Stimulated activated CD8-positive, alpha-beta memory T cell treated with anti-CD3 and anti-CD28 coated beads, Interleukin-15, amount 100 ng/mL, for 24 hours (primary cell): ENCODE measurements at places on chromosomes 3 and 15.

DNA sequence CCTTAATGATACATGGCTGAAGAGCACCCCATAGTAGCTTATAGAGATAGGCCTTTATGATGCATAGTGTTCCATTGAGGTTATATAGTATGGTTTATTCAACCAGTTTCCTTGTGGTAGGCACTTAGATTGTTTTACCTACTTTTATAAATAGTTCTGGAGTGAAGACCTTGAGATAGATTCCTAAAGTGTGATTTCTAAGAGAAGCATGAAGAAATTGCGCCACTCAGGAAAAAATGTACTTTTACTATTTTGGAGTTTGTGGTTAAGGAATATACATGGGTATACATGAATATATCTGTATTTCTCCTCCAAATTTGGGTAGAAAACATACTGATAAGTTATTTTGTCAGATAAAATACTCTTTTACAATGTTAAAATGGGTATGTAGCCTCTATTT lies 70.5 kb downstream of the CHD2 start:
- DNase-seq, result no peak

- no peak for DNase-seq
Measured at GRCh38 chr3:121979734-121980449, 42.2 kb downstream of the ILDR1 start.

GRCh38 chr3:179324270-179324754 lies 1.5 kb downstream of the ZNF639 start:
- DNase-seq, result no peak

GRCh38 chr15:92009162-92009561 lies 155.7 kb downstream of the SLCO3A1 start:
- no peak for DNase-seq

DNA sequence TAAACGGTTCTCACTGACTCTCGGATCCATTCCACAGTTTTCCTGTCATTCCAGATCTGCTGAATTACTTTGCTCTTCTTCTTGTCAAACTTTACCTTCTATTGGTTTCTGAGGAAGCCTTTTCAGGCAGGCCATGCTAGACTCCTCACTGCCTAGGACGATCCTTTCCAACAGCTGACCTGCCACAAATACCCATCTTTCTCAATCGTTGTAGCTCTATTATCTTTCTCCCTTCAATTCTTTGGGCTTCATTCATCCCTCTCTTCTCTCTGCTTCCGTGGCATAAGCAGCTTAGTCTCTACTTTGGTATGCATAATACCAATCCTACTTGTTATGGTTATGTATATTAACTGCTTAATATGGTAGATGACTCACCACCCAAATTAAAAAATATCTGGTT lies 421.8 kb downstream of the NLGN1 start:
- DNase-seq, result no peak

DNA sequence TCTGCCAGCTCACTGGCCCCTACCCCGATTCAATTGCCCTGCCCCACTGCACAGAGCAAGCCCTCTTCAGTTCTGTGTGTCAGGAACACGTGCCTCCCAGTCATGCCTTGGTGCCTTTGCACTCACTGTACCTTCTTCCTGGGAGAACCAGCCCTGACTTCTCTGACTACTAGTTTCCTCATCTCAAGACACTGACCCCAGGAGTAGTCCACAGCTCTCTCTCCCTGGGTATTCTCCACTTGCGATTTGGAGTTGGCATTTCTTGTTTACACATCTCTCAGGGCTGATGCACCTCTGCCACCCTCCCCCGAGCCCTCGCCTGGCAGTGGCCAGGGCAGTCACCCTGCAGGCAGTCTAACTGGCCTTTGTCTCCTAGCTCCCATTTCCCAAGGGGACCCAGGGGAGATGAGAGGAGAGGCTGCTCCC lies 5.7 kb downstream of the CISH start:
- no peak for DNase-seq

- DNase-seq, result no peak
Measured at GRCh38 chr15:38421069-38421690, 32.7 kb upstream of the FAM98B start.

- no peak for DNase-seq
Measured at GRCh38 chr3:95468331-95468730, 1346.1 kb upstream of the EPHA6 start.

- DNase-seq, result no peak
Measured at GRCh38 chr15:60130398-60130797, 126.3 kb downstream of the FOXB1 start.

- DNase-seq, result no peak
Measured at GRCh38 chr15:89090791-89091626, 2.8 kb downstream of the ABHD2 start.

GRCh38 chr15:52326756-52327155 lies 31.2 kb upstream of the MYO5C start:
- DNase-seq, result no peak

DNA sequence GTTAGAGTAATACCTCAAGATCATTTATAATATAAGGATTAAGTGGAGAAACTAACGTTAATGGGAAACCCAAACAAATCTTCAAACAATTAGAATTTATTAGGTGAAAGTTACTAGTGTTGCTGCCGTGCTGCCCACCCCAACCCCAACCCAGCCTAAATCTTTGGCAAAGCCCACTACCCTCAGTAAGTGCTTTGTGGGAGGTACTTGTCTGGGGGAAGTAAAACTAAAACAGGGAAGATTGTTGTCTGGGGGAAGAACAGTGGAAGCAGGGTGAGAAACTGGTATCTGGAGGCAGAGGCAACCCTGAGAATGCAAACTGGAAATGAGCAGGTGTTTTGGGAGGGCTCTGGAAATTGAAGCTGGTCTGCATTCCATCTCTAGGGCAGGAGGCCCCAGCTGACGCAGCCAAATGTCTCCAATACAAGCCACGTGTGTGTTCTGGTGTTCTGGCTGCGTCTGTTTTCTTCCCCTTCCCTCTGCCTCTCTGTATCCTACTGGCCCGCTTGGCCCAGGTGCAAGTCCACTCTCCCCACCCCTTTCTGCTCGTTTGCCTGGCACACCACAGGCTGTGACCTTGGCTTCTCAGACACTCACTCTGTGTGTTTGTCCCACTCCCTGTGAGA lies 32.7 kb downstream of the FEM1B start:
- DNase-seq, result no peak

DNA sequence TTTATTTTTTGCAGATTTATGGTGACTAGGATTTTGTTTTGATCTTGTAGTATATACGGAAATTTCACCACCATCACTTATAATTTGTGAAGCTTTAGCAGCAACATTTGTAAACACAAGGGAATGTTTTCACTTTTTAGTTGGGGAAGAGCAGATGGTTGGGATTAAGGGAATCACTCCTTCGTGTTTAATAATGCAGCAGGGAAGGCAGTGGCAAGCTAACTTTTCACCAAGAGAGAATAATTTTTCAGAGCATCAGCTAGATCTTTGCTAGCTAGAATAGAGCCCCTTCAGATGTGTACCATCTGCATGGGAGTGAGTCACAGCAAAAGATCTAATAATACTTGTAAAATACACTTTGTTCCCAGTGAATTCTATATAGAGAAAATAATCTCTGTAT lies 632.7 kb downstream of the CADM2 start:
- DNase-seq, result no peak

- DNase-seq, result no peak
Measured at GRCh38 chr3:81643721-81644120, 117.7 kb downstream of the GBE1 start.

DNA sequence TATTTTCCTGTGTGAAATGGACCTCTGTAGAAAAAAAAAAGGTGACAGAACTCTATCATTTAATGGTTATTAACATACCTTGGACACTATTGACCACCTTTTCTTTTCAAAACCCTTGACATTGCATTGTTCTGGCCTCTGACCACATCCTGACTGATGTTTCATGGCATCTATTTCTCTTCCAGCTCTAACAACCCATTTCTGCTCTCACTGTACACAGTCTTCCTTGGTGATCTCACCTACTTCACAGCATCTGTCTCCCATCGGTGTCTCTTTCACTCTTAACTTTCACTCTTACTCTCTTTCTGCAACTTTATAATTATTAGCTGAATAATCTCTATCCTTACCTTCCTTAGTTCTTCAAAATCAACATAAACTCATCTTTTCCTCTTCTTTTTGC lies 217.4 kb upstream of the CD96 start:
- no peak for DNase-seq

DNA sequence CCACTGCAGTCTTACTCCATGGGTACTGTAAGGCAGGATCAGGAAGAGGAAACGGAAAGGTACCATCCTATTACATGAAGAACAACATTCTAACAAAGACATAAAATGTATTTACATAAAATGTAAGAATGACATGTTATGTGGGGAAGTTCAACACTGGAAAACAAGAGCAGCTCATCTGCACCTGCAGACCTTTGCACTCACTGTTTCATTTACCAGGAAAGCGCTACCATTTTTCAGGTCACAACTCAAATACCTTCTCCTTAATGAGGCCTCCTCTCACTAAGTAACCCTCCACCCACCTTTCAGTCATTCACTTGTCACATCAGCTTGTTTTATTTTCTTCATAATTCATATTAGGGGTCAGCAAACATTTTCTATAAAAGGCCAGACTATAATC lies 2.6 kb downstream of the TMCC1 start:
- no peak for DNase-seq

- DNase-seq, result no peak
Measured at GRCh38 chr3:43000387-43000786, 21.3 kb downstream of the GASK1A start.

DNA sequence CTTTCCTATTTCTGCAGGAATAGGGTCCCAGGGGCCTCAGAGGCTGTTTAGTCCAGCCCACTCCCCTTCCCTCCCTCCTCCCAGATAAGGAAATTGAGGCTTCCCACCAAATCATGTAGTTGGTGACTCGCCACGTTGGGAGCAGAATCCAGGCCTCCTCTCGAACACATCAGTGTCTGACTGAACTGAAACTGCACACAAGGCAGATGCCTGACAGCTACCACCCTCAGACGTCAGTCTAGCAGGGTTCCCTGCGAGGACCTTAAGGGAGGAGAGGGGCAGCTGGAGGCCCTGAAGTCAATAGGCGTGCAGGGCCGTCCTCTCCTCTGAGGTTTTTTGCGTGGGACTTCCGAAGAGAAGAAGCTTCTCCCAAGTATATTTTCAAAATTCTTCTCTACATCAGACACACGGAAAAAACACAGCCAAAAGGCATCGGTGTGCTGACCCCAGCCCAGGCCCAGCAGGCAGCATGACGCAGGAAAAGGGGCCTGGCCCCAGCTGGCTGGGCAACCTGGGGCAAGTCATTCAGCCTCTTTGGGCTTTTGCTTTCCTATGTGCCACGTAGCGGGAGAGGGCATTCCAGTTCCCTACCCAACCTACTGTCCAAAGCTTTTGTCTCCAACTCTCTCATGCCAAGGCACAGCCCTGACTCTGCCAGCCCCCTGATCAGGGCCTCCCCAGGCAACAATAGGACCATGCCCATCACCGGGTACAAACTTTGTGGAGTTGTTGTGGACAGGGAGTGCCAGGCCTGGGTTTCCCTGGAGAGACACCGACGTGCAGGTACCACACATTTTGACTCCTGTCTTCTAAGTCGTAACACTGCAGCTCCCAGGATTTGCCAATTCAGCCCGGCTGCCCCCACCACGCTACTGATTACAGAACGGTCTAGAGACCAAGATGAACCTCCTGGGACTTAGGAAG lies 283.1 kb downstream of the XXYLT1 start:
- DNase-seq, result no peak

DNA sequence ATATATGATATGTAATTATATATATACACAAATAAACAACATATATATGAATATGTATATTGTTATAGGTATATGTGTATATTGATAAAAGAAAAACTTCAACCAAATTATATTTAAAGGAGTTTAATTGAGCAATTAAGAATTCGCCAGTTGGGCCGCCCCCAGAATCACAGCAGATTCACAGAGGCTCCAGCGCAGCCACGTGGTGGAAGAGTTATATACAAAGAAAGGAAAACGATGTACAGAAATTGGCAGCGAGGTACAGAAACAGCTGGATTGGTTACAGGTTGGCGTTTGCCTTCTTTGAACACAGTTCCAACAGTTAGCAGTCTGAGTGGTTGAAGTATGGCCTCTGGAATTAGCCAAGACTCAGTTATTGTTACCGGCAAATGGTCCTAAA lies 137.3 kb upstream of the SLC24A5 start:
- DNase-seq, result no peak
